Activated T-helper 2 cell treated with anti-CD3 and anti-CD28 coated beads, Interferon-gamma antibody, Interleukin-2, Interleukin-4, amounts not matched to agents 10 μg/mL and 5 μg/mL and 100 μg/mL, durations not matched to agents 14 hours and 24 hours and 36 hours (primary cell): ENCODE measurements at places on chromosomes 1 and 21. TPM values are rescaled to one million over a fixed set of nuclear protein-coding genes. Genes with fewer than 3 reads are reported as not detected.

Gene TSPAN1
- total RNA-seq: 0.46 TPM in 1 of 2 replicates, not detected in the other

Gene CD160
- total RNA-seq: not detected in 2 replicates

Gene APH1A
- total RNA-seq: 103 and 105 TPM in 2 replicates

Gene BACE2
- total RNA-seq: 2.2 and 2.6 TPM in 2 replicates

Gene NLRP3
- 0.09 and 0.30 TPM in 2 replicates for total RNA-seq

Gene RUNX3
- total RNA-seq: 129 and 135 TPM in 2 replicates

Gene NR1I3
- total RNA-seq: not detected in 2 replicates

Gene GPR52
- 1.6 and 2.3 TPM in 2 replicates for total RNA-seq

Gene CBR3
- 23.2 and 25.8 TPM in 2 replicates for total RNA-seq

Gene SYT11
- 22.3 and 23.3 TPM in 2 replicates for total RNA-seq

Gene CENPF
- total RNA-seq: 77.1 and 85.9 TPM in 2 replicates

Gene HEYL
- total RNA-seq: 0.73 and 0.74 TPM in 2 replicates

Gene TFF1
- total RNA-seq: 0.48 and 0.51 TPM in 2 replicates

Gene CELA3A
- not detected in 2 replicates for total RNA-seq

Gene GCSAML
- total RNA-seq: 0.43 and 0.48 TPM in 2 replicates

Gene OTUD3
- total RNA-seq: 10.0 and 12.6 TPM in 2 replicates

Gene LCE3D
- total RNA-seq: not detected in 2 replicates

Gene DYNLT5
- total RNA-seq: not detected in 2 replicates

Gene FCMR
- total RNA-seq: 14.1 and 16.7 TPM in 2 replicates

Gene PKP1
- not detected in 2 replicates for total RNA-seq

Gene LRRIQ3
- 0.46 and 0.55 TPM in 2 replicates for total RNA-seq

Gene EDEM3
- 25.3 and 30.2 TPM in 2 replicates for total RNA-seq

Gene CA6
- 0.37 and 0.41 TPM in 2 replicates for total RNA-seq

Gene ERICH3
- not detected in 2 replicates for total RNA-seq

Gene TXNIP
- total RNA-seq: 37.8 and 39.1 TPM in 2 replicates

Gene RXRG
- not detected in 2 replicates for total RNA-seq

Gene TBX19
- total RNA-seq: 6.5 and 7.6 TPM in 2 replicates

Gene PPOX
- 35.6 and 36.5 TPM in 2 replicates for total RNA-seq

Gene VWA5B1
- not detected in 2 replicates for total RNA-seq
